Cortex of kidney (tissue), 1 donor: ENCODE measurements at places on chromosomes 16 and 17.

- no peak for DNase-seq
Measured at GRCh38 chr17:4247971-4248388, 15.8 kb downstream of the ANKFY1 start.

DNA sequence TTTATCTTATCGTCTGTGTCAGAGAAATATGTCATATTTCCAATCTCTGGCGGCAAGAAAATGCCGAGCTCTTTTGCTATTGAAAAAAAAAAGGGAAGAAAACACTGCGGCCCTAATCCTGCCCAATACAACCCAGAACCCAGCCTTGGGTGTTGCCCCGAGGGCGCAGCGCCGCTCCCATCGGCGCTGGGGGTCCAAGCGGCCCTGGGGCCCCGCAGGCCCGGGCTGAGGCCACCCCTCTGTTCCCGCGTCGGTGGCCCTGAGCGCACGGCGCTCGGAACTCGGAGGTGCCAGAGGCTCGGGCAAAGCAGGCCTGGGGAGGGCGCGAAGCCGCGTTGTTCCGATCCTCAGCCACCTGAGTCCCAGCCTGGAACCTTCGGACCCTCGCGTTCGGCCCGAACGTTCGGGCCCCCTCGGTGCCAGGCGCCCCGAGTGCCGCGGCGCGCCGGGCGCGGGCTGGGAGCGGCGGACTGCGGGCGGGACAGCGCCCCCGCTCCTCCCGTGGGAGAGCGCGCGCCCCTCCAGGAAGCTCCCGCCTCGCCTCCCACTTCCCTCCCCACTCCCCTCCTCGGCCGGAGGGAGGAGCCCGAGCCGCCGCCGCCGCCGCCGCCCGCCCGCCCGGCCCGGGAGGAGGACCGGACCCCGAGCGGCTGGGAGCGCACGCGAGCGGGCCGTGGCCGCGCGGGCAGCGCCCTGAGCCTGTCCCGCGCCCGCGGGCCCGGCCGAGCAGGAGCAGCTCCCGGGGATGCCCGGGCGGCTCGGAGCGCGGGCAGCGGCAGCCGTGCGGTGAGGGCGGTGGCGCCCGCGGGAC, at the start of gene CPNE2:
Gene CPNE2, plus strand, starts transcription at position 609 of the 811 bp plus-strand sequence. CDS start 18,160 bp downstream, outside the sequence.
- DNase-seq, result no peak

- no peak for DNase-seq
Measured at GRCh38 chr17:78120971-78121800, 7.4 kb downstream of the TMC6 start.

- no peak for DNase-seq
Measured at GRCh38 chr16:50434872-50435478, 66.2 kb upstream of the BRD7 start.

GRCh38 chr17:79996291-79996690, 39.4 kb downstream of the TBC1D16 start:
- no peak for DNase-seq

- DNase-seq, result no peak
Measured at GRCh38 chr17:34706029-34706428, 126.6 kb downstream of the TMEM132E start.

- no peak for DNase-seq
Measured at GRCh38 chr16:54071514-54071913, 215.1 kb downstream of the IRX3 start.

DNA sequence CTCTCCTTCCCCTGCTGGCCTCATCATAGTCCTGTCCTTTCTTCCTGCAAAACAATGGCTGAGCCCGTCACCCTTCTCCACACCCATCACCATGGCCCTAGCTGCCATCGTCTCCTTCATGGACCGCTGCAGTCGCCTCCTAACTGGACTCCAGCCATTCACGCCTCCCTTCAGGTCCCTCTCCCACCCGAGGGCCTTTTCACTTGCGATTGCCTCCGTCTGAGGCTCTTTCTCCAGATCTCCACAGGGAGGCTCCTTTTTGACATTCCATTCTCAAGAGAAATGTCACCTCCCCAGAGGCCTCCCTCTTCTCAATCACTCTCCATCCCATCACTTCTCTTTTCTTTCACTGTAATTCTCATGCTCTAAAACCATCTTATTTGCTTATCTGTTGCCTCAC, 23.5 kb downstream of the GSG1L start:
- no peak for DNase-seq

GRCh38 chr17:41635121-41636097, 11.0 kb upstream of the KRT17 start:
- DNase-seq, result no peak

- no peak for DNase-seq
Measured at GRCh38 chr17:42782166-42783061, 2.0 kb downstream of the WNK4 start.

DNA sequence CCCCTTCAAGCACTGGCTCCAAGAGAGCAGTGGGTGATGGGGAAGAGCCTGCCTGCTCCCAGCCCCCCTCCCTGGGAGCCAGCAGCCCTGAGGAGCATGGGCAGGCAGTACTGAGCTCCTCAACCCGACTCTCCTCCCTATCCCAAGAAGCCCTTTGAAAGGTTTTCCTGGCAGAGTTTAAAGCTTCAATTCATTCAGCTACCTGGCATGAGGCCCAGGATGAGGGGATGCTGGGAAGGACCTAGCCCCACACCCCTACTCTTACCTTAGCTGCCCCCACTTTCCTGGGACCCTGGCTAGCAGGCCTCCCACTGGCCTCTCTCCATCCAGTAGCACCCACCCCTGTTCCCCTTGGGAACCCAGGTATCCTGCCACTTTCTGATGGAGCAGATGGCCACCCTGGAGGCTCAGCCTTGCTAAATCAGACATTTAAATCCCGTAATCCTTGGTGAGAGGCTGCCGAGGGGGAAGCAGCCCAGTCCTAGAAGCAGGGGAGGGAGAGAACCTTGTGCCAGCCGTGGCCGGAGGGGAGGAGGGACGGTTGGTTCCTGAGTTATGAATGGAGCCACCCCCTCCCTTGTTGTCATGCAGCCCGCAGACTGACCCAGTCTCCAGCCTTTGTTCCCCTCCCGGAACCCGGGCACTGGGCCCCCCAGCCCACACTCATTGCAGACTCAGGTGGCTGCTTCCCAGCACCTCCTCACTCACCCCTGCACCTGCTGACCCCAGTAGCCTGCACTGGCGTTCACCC, 17.1 kb downstream of the ATP1B2 start:
- DNase-seq, result no peak

DNA sequence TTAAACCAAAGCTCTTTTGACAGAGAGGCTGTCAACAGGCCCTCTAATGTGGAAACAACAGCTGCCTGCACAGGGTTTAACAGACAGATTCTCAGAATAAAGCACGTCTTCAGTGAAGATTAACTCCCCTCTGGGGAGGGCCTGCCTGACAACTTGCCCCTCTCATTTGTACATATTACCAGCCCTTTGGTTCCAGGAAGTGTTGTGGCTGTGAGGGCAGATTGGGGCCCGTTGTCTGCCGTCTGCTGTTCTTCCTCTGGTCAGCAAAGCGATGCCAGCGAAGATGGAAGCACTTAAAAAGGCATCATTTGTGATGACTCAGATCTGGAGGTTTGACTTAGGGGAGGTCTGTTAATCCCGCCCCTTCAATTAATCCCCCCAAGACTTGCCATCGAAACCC, 177.0 kb upstream of the IRX6 start:
- no peak for DNase-seq
